Stimulated activated CD4-positive, alpha-beta T cell treated with anti-CD3 and anti-CD28 coated beads, Interleukin-12 subunit alpha, Interleukin-12 subunit beta, amount 100 ng/mL, for 48 hours (primary cell): ENCODE measurements at places on chromosomes 4 and X.

DNA sequence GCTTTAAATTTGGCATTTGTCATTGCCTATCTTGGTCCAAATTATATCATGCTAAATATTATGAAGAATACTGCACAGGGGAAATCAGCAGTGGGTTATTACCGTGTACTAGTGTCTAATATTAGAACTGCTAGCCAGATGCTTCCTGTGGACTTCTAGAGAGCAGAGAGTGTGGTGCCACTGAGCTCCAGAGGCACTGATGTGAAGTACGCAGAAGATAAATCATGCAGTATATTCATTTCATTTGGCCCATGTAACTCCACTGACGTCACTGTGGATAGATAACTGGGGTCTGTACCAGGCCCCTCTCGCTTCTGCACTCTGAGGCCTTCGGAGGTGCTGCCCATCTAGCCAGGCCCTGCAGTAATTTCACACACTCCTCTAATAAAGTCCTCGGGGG, 80.0 kb downstream of the ALPK1 start:
- DNase-seq, result no peak

GRCh38 chr4:38612646-38613414, 51.2 kb upstream of the KLF3 start:
- no peak for DNase-seq

DNA sequence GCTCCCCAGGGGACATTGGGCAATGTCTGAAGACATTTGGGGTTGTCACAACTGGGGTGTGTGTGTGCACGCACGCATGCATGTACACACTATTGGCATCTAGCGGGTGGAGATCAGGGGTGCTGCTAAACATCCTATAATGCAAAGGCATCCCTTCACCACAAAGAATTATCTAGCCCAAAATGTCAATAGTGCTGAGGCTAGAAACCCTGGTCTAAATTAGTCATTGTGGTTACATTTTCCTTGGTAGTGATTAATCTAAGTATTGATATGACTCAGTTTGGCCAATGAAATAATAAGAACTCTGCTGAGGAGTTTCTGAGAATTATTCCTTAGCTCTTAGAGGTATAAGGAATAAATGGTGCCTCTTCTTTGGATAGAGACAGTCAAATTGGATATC, 200.2 kb downstream of the CLCN4 start:
- no peak for DNase-seq

DNA sequence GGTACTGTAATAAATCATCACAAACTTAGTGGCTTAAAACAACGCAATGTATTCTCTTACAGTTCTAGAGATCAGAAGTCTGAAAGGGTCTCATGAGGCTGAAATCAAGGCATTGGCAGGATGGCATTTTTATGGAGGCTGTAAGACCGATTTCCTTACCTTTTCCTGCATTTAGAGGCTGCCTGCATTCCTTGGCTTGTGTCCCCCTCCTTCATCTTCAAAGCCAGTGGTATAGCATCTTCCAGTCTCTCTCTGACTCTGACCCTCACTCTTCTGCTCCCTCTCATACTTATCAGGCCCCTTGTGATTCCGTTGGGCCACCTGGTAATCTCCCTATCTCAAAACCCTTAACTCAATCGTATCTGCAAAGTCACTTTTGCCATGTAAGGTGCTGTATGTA, 258.2 kb upstream of the JADE1 start:
- DNase-seq, result no peak

- no peak for DNase-seq
Observed at GRCh38 chr4:155999725-156000124, 46.1 kb upstream of the CTSO start.

GRCh38 chr4:155632310-155632840, 34.3 kb upstream of the GUCY1A1 start:
- no peak for DNase-seq

- DNase-seq, result no peak
Observed at GRCh38 chrX:21993265-21993664, 38.9 kb upstream of the PHEX start.

GRCh38 chr4:182884040-182884439, 33.1 kb downstream of the DCTD start:
- no peak for DNase-seq

DNA sequence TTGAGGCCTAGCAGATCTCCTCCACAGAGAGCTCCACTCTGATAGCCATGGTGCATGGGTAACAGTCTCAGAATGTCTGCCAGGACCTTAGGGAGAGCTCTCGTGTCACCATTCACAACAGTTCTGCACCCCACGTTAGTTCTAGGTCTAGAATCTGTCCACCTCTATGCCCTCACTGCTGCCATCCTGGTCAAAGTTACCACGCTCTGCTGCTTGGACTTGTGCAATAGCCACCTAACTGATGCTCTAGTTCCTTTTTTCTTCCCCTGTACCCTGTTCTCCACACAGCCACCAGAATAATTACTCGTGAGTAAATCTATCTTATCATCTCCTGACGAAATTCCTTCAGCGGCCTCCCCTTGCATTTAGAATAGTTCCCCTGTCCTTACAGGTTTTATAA, 268.8 kb upstream of the GATB start:
- no peak for DNase-seq

DNA sequence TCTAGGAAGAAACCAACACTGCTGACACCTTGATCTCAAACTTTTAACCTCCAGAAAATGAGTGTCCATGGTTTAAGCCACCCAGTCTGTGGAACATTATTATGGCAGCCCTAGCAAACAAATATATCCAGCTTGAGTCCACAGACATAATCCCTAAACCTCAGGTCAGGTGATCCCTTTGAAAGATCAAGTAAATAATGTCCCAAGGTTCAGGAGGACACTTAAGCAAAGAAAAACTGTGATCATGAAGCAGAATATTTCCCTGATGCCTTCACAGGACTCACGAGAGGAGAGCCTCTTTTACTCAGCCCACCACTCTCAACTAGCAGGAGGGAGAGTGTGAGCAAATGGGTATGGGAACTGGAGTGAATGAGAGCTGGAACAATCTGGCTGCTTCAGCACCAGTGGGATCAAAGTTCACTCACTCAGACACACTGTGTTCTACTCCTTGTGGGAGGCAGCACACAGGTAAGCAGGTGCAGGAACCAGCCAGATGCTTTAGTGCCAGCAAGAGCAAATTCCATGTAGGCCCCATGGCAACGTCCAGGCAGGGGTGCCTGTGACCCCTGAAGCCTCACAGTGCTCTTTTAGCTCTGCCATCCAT, 608.4 kb downstream of the RAB28 start:
- DNase-seq, result no peak

- DNase-seq, result no peak
Observed at GRCh38 chr4:16262188-16262587, 35.9 kb upstream of the TAPT1 start.

- DNase-seq, result no peak
Observed at GRCh38 chrX:38271154-38271716, 50.6 kb upstream of the SRPX start.

- DNase-seq, result no peak
Observed at GRCh38 chr4:177225605-177226004, 84.1 kb upstream of the NEIL3 start.

DNA sequence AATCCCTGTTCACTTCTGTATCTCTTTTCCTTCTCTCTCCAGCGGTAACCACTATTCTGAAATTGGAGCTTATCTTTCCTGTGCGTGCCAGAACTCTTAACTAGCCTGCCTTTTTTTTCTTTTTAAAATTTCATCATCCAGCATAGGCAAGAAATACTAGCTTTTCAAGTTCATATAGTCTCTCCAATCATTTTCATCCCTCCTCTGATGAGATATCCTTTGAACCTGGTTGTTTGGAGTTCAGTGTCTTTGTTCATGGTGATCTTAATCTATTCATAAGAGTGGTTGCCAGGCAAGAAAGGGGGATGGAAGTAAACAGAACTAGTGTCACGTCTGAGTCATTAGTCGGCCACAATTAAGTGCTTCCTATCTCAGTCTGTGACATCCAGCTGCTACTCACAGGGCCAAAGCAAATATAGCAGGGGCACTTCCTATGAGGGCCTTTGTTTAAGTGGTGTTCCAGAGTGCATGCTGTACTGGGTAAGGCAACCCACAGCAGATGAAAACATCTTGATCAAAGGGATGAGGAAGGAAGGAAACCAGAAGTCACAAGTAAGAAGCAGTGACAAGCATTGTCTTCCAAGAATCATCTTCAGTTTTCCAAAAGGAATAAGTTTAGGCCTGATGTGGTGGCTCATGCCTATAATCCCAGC, 56.4 kb upstream of the XIAP start:
- no peak for DNase-seq

- no peak for DNase-seq
Observed at GRCh38 chr4:79178760-79179159, 147.1 kb downstream of the NAA11 start.

DNA sequence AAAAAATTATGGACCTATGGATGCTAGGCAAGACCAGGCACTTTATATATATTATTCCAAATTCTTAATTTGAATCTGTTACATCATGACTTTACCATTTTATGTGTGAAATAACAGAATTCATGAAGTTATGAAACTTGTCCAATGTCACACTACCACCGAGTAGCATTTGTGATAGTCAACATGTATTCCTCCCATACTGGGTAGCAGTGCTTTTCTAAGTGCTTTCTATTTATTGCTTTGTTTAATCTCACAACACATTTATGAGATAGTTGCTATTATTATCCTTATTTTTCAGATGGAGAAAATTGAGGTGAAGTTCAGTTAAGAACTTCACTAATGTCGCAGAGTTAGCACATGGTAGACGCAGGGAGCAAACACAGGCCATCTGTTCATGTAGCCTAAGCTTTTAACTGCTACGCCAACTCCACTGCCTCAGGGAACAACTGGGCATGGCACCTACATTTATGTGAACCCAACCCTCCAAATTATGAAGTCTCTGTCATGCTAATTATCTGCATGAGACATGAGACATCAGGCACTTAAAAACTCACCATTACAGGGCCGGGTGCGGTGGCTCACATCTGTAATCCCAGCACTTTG, 20.8 kb downstream of the GUCY1A1 start:
- DNase-seq, result no peak

GRCh38 chr4:153318696-153319320, 25.7 kb upstream of the MND1 start:
- peak; percentile 14 for DNase-seq

GRCh38 chrX:16484338-16484737, 165.6 kb upstream of the S100G start:
- peak; percentile 20 for DNase-seq
